Islet precursor cell (in vitro differentiated cells): ENCODE measurements at places on chromosomes 7 and 10.

GRCh38 chr10:93235686-93236085 lies 162.0 kb downstream of the CYP26A1 start:
- peak; percentile 37 for DNase-seq

- no peak for DNase-seq
These were observed 8.2 kb upstream of the PTTG1IP2 start for GRCh38 chr7:90461219-90461618.

GRCh38 chr10:59677253-59677831 lies 32.3 kb downstream of the SLC16A9 start:
- no peak for DNase-seq

GRCh38 chr10:132599732-132600131 lies 62.1 kb downstream of the INPP5A start:
- no peak for DNase-seq

DNA sequence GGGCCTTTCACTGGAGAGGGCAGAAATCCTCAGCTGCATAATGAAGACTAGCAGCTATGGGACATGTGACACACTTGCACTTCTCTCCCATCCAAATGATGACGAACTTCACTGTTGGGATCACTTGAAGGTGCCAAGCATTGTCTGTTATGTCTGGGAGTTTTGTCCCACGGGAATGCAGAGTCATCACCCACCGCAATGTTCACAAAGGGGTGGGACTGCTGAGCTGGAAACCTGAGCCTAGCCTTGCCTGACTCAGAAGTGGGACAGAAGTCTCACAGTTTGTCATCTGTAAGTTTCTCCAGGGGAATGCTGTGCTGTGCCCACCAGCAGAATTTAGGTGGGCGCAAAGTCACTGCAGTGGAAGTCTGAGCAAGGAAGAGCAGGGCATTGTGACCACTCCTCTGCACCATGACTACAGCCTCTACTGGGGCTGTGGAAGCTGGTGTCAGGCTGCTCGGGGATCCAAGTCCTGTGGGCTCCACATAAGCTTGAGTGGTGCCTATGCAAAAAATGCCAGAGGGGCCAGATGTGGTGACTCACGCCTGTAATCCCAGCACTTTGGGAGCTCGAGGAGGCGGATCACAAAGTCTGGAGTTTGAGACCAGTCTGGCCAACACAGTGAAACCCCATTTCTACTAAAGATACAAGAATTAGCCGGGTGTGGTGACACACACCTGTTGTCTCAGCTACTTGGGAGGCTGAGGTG lies 472.0 kb upstream of the CNTNAP2 start:
- peak; percentile 51 for DNase-seq

DNA sequence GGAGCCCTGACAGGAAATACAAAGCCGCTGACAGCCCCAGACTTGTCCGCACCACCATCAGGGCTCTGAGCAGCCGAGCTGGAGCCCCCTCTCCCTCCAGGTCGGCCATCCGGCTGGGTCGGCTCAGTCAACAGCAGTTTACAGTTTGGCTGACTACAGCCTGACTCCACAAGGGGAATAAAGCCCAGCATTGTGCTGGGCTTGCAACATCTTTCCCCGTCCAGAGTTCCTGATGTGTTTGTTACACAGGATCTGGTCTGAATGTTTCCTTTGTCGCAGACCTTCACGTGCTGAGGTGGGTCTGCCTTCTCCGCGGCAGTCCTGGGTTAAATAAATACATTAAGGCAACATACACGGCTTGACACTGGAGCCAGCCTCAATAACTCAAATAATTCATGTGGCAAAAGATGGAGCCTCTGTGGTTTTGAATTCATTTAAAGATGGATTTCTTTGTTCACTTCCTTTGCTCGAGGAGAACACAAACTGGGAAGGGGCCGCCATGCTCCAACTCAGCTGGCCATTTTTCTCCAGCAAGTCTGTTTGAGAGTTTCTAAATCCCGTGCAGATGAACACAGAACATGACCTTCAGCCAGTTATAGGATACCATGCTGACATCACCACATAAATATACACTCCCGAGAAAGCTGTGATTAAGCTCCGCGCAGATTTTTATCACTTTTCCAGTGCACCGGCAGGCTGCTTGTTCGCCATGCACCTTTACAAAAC lies 192.1 kb downstream of the WDR11 start:
- DNase-seq: peak; percentile 76

DNA sequence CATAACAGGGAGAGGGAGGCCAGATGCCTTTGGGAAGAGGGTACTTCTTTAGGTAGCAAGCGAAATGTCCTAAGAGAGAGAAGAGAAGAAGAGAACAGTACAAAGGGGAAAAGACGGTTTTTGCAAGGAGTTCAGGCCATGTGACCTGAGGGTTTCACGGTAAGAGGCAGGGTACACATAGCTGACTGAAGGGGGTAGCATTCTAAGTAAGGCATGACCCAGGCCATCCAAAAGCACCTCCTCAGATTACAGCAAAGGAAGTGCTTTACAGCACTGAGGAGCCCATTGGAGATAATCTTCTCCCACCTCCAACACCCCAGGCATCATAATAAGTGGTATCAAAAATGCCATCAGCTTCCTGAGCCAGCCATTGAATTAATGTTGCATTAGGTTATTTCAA lies 258.2 kb upstream of the NPY start:
- no peak for DNase-seq

DNA sequence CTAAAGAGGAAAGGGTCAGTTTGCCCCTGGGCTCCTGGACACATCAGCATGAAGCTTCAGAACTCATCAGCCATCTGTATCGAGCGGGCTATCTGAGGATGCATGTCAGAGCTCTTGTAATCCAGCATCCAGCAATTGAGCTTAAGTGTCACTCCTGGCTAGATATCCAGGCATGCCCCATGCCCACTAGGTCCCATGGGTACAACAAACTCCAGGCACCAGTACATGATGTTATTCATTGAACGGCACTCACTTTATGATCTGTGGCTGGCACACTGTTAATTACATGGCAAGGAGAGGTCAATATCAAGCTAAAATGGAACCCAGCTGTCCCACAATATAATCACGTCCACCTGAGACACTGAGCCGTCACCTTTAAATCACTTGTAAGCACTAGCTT lies 274.2 kb downstream of the ELMO1 start:
- no peak for DNase-seq

DNA sequence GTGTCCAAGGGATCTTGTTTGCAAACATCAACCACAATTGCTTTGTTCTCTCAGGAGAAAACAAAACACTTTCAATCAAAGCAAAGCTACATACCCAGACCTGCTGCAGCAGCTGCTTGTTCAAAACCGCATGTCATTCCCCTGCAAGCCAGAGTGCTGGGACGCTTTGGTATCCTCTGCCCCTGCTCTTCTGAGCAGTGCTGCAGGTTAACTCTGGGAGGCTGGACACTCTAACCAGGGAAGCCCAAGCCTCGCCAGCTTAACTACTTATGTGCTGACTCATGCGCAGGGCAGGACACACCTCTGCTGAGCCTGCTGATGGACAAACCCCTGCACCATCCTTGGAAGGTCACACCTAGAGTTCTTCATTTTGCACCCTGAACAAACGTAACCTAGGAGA lies 28.2 kb upstream of the ASAH2 start:
- DNase-seq: peak; percentile 90

- DNase-seq: no peak
These were observed 50.8 kb upstream of the CREB5 start for GRCh38 chr7:28361551-28361950.
